Aorta (tissue), 5 donors: ENCODE measurements at places on chromosomes 3 and 15. TPM values are rescaled to one million over a fixed set of nuclear protein-coding genes. Genes with fewer than 3 reads are reported as not detected.

Gene RLBP1
- polyA plus RNA-seq, result not detected

GRCh38 chr3:187694801-187695200 lies 7.6 kb downstream of the RTP2 start:
- no peak for DNase-seq

Gene SHC4
- 5.6 TPM for polyA plus RNA-seq

DNA sequence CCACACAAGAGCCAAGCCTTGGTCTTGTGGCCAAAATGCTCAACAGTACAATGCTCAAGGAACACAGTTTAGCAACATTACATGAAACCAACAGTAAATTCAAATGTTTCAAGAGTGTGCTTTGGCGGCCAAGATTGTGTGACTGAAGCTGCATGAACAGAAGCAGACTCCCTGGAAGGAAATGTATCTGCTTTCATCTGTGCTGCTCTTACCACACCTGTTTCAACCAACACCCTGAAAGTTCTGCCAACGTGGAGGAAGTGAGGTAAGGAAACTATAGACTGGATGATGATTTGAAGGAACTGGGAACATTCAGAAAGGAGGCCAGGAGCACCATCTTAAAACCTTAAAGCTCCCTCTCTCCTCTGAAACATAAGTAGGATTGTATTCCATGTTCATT lies 55.7 kb downstream of the MB21D2 start:
- DNase-seq, result no peak

DNA sequence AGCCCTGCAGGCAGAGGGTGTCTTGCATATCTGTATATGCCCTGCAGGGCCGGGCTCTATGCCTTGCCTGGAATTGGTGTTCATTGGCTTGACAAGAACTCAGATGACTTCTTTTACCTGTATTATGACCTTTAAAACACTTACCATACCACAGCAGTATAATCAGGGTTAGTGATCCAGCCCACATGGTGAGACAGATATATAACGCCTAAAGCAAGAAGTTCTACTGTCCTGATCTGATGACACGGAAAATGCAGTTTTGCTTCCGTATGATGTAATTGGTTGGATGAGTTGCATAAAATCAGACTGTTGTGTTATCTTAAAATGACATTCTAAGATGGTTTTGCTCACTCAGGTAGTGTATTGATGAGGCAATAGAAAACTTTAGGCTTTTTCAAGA lies 9.4 kb downstream of the CCDC174 start:
- DNase-seq, result no peak

DNA sequence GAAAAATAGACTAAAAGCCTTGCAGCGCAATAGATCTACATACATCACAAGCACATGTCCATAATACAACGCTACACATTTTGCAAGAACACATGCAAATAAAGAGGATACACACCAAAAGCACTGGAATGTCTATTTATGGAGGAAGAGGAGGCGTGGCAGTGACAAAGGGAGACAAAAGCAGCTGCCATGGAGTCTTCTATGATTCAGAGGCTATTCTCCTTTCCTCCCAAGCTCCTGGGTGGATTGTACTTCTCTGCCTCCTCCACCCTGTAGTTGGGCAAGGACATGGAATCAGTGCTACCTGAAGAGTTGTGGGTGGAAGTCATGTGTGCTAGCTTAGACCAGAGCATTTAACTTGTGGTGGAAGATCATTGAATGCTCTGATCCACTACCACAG lies 57.9 kb upstream of the ABHD2 start:
- DNase-seq, result no peak

Gene SLC6A20
- not detected for polyA plus RNA-seq

DNA sequence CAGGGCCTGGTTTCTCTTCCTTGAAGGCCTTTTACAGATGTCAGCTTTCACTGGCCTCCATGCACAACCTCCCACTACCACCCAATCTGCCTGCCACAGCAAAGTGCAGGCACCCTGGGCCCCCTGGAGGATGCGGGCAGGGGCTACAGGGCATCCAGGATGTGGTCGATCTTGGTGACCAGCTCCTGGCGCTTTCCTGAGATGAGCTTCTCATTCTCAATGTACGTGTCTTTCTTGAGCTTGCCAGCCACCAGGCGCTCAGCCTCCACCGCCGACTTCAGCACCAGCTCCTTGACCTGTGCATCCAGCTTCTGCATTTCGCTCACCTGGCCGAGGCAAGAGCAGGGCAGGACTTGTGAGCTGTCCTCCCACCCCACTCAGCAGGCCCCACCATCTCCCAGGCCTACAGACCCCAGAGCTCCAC lies 30.3 kb downstream of the RPN1 start:
- DNase-seq, result peak; percentile 63

DNA sequence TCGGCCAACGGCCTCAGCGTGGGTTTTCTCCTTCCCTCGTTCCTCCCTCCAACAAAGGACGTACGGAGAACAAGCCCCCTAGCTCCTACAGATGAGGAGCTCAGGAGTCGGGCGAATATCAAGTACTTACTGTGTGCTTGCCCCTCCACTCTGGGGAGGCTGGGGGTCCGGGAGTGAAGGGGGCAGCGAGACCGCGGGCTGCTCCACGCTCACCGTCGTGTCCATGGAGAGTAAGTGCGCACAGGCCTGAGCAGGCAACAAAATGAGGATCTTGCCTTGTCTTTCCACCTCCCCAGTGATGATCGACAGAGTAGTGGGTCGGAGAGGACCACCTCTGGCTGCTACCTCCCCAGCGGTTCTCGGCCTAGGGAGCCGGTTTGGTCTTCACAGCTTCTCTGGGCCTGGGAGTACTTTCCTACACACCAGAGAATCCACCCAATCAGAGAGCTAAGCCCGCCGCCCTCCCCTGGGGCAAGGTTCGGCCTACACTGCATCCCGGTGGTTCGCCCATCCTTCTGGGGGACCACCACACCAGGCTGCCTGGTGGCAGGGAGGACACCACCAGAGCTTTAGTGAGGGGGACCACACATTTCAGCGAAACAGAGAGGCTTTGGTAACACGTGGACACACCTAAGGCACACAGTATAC lies 603 bp upstream of the TRANK1 start:
- no peak for DNase-seq

DNA sequence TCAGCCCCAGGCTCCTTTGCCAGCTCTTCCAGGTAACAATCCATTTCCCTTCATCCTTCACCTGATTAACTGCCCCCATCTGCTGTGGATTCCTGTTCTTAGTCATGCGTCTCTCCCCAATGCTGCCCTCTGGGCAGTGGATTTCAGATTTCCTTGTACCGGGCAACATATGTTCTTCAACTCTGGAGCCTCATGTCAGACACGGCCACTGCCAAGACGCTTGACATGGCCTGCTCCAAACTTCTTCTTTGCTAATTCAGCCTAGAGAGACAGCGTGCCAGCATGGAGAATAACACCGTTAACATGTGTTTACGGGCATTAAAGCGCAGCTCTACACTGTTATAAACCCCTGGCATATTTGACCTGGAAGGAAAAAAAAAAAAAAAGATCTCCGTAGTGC lies 1035.1 kb upstream of the NR2F2 start:
- no peak for DNase-seq

- DNase-seq, result no peak
Observed at GRCh38 chr15:29130476-29130875, 139.1 kb downstream of the NSMCE3 start.

Gene SLC22A13
- not detected for polyA plus RNA-seq

- no peak for DNase-seq
Observed at GRCh38 chr3:8994226-8994625, 31.0 kb upstream of the RAD18 start.

Gene ONECUT1
- polyA plus RNA-seq, result not detected

DNA sequence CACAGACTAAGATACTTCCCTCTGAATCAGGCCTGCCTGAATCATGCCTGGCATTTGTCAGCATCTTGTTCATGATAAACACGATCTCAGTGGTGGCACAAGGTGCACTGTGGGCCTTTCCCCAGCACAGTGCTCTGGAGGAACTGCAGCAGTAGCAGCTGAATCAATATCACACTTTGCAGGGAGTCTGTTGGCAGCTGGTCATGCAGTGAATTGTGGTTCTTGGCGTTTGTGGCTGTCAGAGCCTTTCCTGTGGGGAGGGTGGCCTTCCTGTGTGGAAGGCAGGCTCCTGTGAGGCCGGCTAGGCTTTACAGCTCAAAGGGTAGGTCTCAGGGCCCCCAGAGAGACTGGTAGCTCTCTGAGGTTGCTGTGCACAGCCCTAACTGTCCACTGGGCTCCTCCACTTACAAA lies 54.4 kb upstream of the TLE3 start:
- no peak for DNase-seq

GRCh38 chr15:55407498-55408011 lies 604 bp downstream of the CCPG1 start:
- no peak for DNase-seq

DNA sequence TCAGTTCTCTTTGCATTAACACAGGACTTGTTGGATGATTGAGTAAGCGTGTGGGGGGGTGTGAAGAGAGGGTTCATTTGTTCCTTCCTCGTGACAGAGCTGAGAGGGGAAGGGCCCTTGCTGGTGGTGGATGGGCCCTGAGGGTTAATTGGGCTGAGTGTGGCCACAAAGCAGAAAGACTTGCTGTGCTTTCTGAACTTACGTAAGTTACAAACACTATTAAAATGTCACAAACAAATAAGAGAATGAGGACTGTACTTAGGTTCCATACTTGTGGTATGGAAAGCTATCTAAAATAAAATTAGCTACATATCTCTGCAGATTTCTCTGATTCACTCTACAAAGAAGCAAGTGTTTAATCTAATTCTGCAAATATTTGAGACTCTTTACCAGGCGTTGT lies 231.3 kb downstream of the LPP start:
- DNase-seq, result no peak

Gene FILIP1L
- 170 TPM for polyA plus RNA-seq

GRCh38 chr15:64843991-64844390 lies 2.3 kb downstream of the PLEKHO2 start:
- DNase-seq, result no peak

- no peak for DNase-seq
Observed at GRCh38 chr3:135033737-135034136, 238.7 kb downstream of the EPHB1 start.

Gene UBA7
- polyA plus RNA-seq, result 34.7 TPM

- no peak for DNase-seq
Observed at GRCh38 chr3:153165261-153165681, 3.2 kb downstream of the RAP2B start.

- peak; percentile 45 for DNase-seq
Observed at GRCh38 chr3:39208463-39209055, 16.2 kb upstream of the XIRP1 start.

GRCh38 chr3:176937994-176938393 lies 259.3 kb downstream of the TBL1XR1 start:
- no peak for DNase-seq
